ENCODE measurements at places on chromosomes 11 and 22.

- ATAC-seq = no peak
Observed at GRCh38 chr11:8744423-8744822, 61.8 kb downstream of the RPL27A start.

DNA sequence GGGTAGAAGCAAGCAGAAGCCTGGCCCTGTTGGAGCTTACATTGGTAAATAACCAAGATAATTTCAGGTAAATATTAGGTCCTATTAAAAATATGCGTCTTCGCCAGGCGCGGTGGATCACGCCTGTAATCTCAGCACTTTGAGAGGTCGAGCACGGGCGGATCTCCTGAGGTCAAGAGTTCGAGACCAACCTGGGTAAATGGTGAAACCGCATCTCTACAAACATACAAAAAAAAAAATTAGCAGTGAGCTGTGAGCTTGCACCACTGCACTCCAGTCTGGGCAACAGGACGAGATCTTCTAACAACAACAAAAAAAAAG lies 529 bp upstream of the SULT4A1 start:
- no peak for ATAC-seq

DNA sequence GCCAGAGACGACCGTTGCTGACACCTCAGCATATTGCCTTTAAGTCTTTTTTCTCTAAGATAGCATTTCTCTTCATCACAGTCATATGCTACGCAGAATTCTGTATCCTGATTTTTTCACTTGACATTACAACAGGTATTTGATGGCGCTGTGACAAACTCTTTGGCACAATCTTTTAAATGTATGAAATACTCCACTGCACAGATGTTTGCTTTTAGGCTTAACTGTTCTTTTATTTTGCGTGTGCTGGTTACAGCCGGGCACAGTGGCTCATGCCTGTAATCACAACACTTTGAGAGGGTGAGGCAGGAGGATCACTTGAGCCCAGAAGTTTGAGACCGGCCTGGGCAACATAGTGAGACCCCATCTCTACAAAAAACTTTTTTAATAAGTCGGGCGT lies 52.0 kb upstream of the PPP6R3 start:
- no peak for ATAC-seq

DNA sequence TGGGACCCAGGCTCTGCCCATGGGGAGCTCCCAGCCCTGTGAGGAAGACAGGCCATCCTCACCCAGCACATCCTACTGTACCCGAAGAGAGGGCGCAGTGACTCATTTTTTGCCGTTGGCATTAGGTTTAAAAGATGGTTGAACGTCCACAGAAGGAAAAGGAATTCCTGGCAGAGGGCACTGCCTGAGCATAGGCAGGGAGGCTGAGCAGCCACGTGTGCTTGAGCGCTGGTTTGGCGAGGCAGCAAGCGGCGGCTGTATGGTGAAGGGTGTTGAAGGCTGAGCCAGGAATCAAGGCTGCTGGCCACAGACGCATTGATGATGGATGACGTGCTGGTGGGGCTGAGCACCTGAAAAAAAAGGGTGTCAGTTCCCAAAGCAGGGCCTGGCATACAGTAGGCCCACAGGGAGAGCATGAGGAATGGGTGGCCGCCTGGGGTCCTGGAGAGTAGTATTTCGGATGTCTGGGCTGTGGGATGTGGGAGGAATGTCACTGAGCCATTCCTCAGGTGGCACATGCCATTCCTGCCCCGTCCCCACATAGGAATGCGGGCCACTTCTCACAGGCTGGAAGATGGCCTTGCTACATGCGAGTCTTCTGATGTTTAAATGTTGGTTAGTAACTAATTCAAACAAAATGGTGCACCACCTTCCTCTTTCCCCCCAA lies 112.5 kb downstream of the KIAA1671 start:
- no peak for ATAC-seq

GRCh38 chr11:128593281-128593680 lies 5.9 kb upstream of the ETS1 start:
- ATAC-seq = peak; percentile 61

GRCh38 chr22:36636916-36637315 lies 66.6 kb downstream of the CACNG2 start:
- no peak for ATAC-seq

GRCh38 chr11:3946455-3947017 lies 91.1 kb downstream of the STIM1 start:
- ATAC-seq = peak; percentile 21

DNA sequence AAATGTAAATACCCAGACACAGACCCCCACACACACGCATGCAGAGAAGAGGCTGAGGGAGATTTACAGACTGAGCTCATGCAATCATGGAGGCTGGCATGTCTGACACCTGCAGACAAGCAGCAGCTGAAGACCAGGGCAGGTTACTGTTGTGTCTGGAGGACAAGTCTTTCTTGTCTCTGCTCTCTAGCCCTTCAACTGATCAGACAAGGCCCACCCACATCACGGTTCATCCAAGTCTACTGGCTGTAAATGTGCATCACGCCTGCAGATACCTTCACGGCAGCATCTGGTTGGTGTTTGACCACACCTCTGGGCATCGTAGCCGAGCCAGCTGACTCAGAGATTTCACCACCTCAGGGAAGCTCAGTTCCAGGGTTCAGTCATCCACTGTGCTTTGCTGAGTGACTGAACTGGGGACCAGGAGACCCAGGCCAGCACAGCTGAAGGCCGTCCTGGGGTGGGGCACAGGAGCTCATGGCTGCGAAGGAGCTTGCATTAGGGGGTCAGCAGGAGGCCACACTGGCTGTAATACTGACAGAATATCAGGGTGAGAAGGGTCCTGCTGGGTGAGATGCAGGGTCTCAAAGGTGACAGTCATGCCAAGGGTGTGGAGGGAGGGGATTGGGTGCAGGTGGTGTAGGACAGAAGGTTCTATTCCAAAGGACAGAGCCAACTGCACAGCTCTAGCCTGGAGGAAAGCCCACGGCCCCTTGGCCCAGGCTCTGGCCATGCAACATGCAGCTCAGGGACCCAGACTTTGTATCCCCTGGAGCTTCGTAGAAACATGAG lies 304.9 kb downstream of the BRD1 start:
- ATAC-seq = no peak

- no peak for ATAC-seq
Observed at GRCh38 chr11:16784097-16784496, 45.6 kb downstream of the C11orf58 start.
